Natural killer cell (primary cell): ENCODE measurements at places on chromosomes 6 and 20.

GRCh38 chr6:85594197-85594930, 706 bp upstream of the SNX14 start:
- peak; percentile 78 for DNase-seq

GRCh38 chr6:48139818-48140614, 29.0 kb upstream of the PTCHD4 start:
- DNase-seq: no peak

DNA sequence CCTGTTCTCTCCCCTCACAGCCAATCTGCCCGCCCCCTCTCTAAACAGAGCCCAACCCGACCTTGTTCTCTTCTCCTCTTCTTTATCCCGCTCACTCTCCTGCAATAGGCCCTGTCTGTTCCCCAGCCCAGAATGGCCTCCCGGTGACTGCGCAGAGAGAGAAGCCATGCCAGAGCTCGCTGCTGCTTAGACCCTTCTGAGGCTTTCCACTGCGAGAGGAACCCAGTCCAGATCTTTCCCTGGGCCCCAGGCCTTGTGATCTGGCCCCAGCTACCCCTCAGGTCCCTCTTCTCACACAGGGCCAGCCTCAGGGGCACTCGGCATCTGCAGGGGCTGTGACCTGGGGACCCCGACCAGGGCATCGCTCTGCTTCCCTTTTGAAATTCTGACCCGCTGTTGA, 58.1 kb downstream of the TMEM242 start:
- no peak for DNase-seq

GRCh38 chr20:37323985-37324384, 22.0 kb upstream of the SRC start:
- no peak for DNase-seq

DNA sequence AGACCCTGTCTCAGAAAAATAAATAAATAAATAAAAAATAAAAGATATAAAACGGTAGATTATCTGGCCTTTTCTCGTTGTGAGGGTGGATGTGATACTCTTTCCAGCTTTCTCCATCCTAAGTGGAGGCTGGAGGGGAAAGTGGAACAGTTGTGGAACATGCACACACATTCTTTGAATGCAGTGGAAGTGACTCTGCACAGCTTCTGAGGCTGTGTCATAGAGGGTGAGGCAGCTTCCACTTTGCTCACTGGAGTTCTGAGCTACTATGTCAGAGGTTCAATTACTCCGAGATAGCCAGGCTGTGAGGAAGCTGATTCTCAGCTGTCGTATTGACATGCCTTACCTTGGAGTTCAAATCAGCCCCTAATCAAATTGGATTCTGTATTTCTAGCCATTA, 82.2 kb downstream of the CHMP4B start:
- DNase-seq: no peak

DNA sequence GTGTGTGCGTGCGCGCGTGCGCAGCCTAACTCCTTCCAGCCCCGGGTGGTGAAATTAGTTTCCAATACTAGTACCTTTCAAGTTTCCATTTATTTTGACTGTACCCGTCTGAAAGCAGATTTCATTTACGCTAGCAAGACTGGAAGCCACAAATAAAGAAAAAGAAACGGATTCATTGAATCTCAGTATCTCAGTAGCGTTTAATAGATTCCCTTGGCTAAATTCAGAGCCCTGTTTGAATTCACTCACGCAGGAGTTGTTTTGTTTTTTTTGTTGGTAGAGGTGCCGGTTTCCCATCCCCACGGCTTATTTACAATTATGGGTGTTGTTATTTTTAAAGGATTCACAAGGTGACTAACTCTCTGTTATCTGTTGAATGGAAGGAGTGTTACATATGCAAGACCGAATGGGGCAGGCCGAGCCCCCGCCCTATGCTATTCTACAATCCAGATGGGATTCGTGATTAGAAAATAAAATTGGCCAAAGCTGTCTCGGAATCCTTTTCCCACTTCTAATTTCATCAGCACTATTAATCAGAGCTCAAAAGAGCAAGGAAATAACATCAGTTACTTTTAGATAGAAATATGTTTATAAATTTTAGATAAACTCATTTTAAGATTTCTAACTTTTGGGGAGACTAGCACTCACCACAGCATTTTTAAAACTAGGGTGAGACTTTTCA, 2.3 kb upstream of the INSM1 start:
- no peak for DNase-seq

DNA sequence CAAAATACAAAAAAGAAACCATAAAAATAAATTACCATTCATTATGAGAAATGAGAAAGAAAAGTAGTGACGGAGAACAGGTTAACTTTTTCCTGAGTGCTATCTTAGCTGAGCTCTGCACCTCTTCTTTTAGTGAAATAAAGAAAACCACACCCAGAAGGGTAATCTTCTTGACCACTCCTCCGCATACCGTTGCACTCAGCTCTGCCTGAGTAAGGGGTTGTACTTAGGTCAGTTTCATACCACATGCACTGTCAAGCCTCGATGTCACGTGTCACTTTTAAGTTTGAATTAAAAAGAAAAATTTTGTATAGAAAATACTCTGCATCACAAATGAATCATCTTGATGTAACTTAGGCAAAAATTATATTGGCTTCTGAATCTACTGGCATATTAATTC, 2.8 kb downstream of the EZR start:
- no peak for DNase-seq

DNA sequence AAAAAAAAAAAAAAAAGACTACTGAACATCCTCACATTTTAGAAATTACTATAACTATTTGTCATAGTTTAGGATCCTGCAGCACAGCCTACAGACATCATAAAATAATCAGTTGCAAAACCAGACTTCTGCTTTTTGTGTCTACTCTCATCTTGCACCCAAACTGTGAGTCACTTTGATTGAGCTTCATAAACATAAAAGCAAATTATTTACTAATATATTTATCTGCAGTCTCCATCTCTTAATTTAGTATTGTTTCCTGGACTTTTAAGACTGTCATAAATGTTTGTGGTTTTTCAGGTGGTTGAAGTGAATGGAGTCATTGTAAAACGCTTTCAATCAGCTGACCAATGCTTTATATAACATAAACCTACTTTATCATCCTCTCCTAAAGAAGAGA, 14.8 kb upstream of the CALHM6 start:
- no peak for DNase-seq

DNA sequence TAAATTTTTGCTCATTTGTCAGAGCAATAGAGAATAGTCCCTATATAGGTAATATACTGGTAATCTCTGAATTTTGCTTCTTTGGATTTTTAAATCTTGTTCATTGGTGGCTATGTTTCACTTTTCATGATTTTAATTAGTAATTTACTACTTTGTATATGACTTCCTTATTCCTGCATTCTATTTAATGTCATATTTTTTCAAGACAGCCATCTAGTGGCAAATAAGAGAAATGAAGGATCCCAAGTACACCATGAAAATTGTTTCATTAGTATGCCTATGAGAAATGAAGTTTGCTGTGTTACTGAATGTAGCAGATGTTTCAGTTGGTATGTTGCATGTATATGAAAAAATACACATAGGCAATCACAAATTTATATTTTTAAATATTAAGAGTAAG, 82.4 kb downstream of the ZNF292 start:
- no peak for DNase-seq

- DNase-seq: no peak
These were observed 855 bp upstream of the GFOD1 start for GRCh38 chr6:13488015-13488895.

DNA sequence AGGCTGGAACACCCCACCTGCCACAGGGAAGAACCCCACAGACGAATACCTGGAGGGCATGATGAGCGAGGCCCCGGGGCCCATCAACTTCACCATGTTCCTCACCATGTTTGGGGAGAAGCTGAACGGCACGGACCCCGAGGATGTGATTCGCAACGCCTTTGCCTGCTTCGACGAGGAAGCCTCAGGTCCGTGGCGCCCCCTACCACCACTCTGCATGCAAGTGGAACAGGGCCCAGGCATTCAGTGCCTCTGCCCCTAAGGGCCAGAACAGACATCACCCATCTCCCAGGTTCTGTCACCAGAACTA, 6.6 kb downstream of the MYL9 start:
- DNase-seq: no peak

GRCh38 chr6:9197726-9198125, 762.4 kb upstream of the SLC35B3 start:
- DNase-seq: no peak

GRCh38 chr20:312067-312466, 13.3 kb upstream of the SOX12 start:
- no peak for DNase-seq

DNA sequence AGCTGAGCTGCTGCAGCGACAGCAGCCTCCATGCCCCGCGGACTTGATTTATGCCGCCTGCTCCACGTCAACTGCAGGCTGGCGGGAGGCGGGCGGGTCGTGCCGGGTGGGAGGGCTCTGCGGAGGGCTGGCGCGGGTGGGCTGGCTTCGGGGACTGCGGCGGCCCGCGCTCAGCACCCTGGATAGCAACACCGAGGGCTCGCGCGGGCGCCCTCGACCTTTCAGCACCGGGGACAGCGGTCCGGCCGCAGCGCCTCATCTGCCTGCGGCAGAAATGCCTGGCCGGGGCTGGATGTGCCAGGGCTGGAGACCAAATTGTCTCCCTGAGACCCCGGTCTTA, 792 bp downstream of the SNAP25 start:
- peak; percentile 78 for DNase-seq

GRCh38 chr6:44064089-44064947, 62.9 kb downstream of the MRPL14 start:
- peak; percentile 29 for DNase-seq

DNA sequence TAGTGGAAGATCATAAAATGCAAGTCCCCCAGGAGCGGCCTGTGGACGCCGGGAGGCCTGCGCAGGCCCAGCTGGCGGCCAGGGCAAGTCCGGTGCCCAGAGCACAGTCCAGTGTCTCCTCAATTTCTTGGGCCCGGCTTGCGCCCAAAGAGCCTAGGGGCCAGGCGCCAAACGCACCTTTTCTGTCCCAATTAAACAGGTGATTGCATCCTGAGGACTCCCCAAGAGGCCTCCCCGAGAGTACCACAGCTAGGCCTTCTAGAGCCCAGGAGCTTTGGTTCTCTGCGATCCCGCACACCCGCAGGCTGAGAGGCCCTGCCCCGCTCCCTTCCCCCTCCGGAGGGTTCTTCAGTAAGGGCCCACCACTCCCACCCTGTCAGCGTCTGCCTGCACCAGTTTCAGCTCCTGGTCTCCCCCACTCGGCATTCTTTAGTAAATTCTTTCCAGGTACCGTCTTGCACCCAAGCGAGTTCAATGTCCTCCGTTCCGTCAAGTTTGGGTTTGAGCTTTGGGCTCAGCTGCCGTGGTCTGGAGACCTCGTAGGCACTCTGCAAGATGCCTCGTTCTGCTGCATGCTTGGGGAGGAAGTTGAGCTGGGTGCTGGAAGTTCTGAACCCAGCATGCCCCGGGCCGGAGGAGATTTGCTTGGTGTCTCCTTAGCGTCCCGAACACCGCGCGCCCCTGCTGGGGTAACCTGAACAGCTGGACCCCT, 3.9 kb upstream of the NKX2-2 start:
- peak; percentile 25 for DNase-seq

DNA sequence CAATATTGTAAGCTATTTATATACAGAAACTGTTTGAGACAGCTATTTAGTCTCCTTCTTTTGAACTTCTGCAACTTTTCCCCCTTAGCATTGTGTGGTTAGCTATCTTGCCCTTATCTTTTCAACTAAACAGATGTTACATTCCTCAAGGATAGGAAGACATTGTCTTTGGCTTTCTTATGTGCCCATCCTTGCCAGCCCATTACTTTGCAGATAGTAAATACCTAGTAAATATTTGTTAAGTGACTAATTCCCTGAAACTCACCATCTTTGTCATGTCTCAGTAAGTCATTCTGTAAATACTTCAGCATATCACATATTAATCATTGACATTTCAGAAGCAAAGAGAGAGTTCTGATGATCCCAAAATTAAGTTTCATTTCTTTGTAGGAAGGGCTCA, 69.1 kb upstream of the FLRT3 start:
- no peak for DNase-seq

DNA sequence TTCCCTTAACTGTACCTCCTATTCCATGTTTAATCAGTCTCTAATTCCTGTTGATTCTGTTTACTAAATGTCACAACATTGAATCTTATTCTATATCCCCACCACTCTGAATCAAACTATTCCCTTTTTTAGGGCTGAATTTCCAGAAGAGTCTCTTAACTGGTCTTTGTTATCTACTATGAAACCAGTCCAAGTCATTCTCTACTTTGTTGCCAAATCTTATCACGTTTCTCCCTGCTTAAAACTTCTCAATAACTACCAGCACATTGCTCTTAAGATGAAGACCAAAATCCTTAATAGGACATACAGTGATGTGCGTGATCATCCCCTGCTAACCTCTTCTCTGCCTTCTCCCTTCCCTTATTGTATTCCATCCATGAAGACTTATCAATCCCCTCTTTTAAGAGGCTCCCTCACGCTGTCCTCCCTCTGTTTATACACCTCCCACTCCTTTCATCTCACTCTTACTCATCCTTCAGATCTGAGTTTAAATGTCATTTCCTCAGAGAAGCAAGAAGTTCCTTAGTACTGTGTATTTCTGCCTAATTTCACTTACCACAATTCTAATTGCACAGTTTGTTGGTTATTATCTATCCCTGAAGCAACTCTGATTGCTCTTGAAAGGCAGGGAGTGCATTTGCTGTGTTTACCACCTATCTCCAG, 143.0 kb upstream of the AHI1 start:
- DNase-seq: no peak

DNA sequence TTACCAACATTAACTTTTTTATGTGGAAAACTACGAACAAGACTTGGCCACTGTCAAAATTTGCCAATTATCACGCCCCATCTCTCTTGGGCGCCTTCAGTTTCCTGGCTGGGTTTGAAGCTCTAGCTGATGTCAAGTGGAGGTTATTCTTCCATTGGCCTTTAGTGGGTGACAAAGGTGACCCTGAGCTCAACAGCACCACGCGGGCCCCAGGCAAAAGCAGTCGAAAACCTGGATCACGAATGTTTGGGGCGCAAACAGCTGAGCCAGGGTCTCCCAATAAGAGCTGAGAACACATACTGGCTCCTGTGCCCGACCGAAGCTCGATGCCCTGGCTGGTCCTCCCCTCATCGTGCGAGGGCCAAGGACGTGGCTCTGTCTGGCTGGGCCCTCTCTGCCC, 26.8 kb downstream of the SLC17A9 start:
- no peak for DNase-seq

- DNase-seq: no peak
These were observed 178.4 kb downstream of the MRPL14 start for GRCh38 chr6:43948527-43949485.

DNA sequence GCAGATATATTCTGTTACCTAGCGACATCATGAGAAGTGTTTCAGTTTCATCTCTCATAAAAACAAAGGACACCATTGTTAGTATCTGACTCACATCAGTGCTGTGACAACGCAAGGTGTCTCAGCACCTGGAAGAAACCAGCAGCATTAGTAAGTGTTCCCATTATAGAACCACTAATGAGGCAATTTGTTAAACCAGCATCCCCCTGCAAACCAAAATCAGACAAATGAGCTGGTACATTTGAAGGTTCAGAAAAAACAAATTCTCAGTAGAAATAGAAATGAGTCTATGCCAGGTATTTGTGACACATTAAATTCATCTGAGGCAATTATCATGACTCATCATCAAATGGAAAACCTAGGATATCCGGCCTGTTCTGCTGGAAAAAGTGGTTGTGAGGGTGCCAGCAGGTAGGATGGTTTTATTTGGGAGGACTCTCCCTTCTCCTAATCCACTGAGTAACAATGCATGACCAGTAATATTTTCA, 151.7 kb downstream of the TMEM200A start:
- no peak for DNase-seq
